ENCODE measurements at places on chromosomes 5 and 9.
A peak's percentile ranks its signal among the peaks of the same experiment; 100 is the strongest.

GRCh38 chr9:129175515-129175824 is 2.6 kb downstream of the IER5L start:
- no peak for DNase-seq

DNA sequence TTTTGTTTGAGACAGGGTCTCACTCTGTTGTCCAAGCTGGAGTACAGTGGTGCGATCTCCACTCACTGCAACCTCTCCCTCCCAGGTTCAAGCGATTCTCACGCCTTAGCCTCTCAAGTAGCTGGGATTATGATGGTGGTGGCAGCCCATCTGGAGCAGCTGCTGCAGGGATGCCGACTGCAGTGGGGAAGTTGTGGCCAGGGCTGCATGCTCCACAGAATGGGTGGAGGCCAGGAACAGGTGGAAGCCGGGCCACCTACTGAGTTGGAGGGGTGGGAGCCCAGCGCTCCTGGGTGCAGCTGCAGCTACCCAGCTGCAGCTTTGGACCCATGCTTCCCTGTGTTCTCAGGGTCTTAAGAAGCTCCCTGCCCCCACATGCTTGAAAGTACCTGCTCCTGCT is 99.7 kb downstream of the SCAI start:
- no peak for DNase-seq

DNA sequence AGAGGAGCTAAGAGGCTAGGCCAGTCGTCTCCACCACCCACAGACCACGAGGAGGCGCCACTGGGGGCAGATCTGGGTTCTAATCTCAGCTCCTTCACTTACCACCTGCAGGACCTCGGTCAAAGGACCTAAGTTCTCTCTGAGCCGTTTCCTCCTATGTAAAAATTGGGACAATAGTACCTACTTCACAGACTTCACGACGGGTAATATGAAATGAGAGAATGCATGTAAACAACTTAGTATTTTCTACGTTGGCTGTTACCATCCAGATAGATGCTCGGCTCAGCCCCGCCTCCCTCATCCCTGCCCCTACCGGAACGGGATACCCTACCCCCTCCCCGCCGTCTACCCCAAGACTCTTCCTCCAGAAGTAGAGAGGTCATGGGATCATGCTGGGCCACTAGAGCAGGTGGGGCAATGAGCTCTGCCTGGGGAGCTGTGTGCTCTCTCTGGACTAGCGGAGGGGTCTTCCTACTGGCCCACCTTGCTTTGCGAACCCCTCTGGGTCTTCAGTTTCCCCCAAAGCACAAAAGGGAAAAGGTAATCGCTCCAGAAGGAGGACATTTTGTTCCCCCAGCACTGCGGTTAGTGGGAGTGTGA is 541 bp downstream of the GNPDA1 start:
- DNase-seq = peak; percentile 42

- no peak for DNase-seq
Measured at GRCh38 chr5:110769000-110769681, 30.3 kb downstream of the SLC25A46 start.

DNA sequence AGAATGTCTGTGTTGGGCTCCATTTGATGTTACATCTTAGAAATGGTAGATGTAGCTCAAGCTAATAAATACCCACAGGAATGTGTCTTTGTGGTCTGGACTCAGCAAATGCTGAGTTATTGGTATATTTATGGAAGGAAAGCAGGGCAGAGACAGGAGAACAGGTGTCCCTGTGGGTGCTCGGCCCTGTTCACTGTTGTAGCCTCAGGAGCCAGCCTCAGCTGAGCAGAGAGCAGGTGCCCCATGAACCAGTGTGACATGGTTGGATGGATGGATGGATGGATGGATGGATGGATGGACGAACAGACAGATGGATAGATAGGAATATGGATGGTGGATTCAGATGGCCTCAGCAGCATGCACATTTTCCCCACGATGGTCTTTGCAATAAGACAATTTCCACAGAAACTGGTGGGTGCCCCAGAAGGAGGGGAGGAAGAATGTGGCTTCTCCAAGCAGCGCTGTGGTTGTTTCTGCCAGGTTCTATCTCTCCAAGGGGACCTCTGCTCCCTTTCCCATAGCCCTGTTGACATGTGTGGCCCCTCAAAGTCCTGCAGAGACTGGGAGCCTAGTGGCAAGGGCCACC is 8.2 kb upstream of the IRF1 start:
- DNase-seq = no peak

DNA sequence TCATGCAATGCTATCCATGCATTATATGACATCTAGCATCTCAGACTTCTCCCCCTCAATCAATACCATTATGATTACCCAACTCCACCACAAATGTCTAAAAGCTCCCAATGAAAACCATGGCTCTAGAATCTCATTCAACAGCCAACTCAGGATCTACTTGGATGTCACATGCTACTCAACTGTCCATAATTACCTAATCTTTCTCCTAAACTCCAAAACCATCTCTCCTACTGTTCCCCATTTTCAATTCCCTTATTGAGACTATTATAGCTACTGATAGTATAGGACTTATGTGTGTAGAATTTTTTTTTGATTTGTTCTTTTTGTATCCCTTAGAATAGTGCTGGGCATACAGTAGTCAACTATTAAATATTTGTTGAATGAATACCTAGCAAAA is 8.2 kb upstream of the STRBP start:
- no peak for DNase-seq

DNA sequence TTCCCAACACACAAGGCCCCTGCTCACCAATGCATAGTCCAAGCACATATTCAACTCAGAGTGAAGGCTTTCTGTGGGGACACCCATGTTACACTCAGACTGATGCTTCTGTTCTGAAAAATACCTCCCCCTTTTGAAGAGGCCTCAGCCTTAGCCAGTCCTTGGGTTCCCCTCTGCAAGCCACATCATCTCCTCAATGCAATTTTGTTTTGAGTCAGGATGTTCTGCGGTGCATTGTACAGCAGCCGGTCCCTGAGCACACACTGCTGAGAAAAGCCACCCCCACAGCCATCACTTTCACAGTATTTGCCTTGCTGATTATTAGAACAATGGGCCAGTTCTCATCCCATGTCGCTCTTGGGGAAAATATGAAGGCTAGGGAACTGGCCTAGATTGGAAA is 241.2 kb downstream of the FAM114A2 start:
- DNase-seq = no peak

DNA sequence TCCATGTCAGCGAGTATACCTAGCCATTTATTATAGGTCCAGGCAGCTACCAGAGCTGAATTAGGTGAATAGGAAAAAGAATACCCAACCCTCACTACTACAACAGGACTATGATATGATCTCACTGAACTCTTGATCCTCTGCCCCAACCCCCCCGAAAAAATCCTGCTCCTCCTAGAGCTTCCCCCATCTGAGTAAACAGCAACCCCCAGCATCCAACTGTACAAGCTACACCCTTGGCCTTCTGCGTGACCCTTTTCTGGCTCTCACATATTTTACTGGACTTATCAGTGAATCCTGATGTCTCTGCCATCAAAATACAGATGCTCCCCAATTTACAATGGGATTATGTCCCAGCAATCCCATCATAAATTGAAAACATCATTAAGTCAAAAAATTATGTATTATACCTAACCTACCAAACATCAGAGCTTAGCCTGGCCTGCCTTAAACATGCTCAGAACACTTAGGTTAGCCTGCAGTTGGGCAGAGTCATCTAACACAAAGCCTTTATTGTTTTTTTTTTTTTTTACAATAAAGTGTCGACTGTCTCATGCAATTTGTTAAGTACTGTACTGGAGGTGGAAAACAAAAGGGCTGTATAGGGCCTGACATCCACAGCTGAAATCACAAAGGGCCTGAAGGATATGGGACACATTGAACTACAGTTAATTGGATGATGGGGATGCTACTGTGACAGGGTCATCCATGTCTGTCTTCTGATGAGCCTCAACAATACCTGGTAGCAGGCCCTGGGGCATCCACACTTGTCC is 128.9 kb upstream of the ERCC6L2 start:
- DNase-seq = no peak

DNA sequence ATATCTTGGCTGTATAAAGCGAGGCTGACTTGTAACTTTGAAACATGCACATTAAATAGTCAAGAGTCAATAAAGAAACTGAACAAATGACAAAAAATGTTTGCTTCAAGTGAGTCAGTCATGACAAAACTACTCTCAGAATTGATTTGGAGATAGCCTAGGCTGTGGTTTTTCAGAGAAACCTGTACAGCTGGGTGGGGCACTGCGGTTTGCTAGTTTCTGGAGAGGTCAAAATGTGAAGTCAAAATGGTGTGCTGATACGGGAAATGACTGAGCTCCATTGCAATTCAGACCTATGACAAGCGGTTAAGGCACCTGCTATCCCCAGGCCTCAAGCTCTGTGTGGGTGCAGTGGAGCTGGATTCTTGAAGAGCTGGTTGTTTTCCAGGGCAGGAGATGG is 10.3 kb upstream of the CD180 start:
- peak; percentile 97 for DNase-seq

DNA sequence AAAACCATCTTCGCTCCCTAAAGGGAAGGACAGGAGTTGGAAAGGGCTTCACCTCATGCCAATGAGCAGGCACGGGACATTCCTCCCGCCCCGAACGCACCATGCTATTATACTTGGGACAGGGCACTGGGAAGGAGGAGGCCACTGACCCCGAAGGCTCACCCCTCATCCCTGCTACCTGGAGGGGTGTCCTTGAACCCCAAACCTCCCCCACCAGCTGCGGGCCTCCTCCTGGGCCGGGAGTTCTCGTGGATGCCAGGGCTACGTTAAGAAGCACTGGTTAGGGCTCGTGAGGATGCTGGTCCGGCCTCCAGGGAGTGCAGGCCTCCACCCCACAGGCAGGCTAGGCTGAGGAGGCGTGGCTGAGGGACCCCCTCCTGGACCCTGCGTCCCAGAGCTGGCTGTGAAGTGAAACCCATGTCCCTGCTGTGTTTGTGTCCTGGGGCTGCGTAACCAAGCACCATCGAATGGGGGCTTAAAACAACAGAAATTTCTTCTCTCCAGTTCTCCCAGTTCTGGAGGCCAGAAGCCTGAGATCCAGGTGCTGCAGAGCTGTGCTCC is 111.0 kb upstream of the SARDH start:
- no peak for DNase-seq

DNA sequence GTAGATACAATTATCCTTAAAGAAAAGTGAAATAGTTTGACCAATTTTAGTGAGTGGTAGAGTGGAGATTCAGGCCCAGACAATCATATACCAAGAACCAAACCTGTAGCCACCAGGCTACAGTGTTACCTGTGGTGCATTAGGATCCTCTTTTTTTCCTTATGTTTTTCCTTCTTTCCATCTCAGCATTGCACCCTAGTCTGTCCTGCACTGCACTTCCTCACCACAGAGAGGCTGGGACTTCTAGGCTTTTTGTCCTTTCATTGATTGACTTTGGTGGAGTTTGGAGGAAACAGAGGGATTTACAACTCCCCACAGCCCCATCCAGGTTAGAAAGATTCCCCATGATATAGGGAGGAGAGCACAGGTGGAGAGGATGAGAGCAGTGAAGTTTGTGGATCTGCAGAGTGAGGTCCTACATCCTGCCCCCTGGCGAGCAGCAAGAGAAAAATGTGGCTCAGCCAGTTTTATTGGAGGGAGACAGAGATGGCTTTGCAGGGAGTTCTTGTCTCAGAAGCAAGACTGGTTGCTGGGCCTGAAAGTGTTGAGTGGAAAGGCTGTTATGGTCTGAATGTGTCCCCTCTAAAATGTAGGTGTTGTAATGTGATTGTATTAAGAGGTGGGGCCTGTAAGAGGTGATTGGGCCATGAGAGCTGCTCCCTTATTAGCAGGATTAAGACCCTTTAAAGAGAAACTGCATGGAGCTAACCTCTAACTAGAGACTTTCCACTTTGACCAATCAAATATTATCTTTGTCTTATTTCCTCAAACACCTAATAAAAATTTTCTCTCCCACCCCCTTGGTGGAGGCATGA is 36.2 kb downstream of the KIF4B start:
- no peak for DNase-seq

DNA sequence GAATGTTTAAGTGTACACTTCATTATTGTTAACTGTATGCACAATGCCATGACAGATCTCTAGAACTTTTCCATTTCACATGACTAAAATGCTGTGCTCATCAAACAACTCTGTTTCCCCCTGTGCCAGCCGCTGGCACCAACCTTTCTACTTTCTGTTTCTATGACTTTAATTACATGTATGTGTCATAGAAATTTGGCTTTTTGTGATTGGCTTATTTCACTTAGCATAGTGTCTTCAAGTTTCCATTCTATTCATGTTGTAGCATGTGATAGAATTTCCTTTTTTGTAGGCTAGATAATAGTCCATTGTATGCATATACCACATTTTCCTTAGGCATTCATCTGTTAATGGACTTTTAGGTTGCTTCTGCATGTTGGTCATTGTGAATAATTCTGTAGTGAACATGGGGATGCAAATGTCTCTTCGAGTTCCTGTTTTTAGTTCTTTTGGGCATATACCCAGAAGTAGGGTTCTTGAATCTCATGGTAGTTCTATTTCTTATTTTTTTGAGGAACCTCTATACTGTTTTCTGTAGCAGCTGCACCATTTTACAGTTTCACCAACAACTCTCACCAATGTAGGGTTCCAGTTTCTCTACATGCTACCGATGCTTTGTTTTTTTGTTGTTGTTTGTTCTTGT is 184.4 kb upstream of the DMRT1 start:
- DNase-seq = no peak

- no peak for DNase-seq
Measured at GRCh38 chr5:90050103-90050502, 359.5 kb downstream of the CETN3 start.

- DNase-seq = no peak
Measured at GRCh38 chr5:6110441-6111005, 267.8 kb downstream of the MED10 start.

GRCh38 chr9:135056541-135056940 is 30.9 kb upstream of the OLFM1 start:
- no peak for DNase-seq

GRCh38 chr5:144549580-144549979 is 378.9 kb downstream of the KCTD16 start:
- DNase-seq = no peak

All from CD4-positive, alpha-beta T cell treated with Interleukin-4 for 4 hours (primary cell).